ENCODE measurements at places on chromosomes 5 and 9.
A peak's percentile ranks its signal among the peaks of the same experiment; 100 is the strongest.

DNA sequence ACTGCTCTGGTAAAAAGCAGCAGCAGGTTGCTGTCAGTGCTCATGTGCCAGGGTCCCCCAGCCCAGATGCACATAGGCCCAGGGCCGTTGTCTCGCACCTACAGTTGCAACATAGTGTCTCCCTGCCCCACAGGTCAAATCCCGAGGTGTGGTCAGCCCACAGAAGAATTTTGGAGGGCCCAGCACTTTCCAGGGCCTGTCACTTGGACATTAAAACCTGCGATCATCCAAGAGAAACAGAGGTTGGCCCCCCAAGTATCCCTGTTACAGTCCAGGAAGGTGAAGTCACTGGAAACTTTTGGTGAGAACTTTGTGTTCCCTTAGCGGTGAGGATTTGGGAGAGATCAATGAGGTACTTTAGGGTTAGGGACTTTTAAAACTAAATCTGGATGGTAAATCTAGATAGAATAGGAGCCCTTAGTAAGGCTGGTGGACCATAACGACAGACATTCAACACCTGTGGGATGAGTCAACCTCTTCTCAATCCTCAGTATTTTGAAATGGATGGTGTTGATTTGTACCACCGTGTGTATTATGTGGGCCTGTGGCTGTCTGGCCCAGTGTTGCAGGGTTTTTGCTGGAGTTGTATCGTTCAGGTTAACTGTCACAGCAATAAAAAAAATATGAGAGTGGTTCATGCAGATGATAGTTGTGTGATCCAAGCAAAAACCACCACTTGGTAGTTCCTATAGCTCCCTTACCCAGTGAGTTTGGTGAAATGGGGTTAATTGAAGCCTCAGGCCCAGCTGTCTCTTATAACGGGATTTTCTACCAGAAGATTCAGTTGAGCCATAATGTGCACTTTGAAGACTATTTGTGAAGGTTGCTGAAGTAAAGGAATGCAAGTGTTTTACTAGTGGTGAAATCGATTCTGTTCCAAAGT is 19.2 kb downstream of the OR2S2 start:
- DNase-seq, result no peak

GRCh38 chr5:176454724-176455394 is 6.7 kb downstream of the FAF2 start:
- no peak for DNase-seq

DNA sequence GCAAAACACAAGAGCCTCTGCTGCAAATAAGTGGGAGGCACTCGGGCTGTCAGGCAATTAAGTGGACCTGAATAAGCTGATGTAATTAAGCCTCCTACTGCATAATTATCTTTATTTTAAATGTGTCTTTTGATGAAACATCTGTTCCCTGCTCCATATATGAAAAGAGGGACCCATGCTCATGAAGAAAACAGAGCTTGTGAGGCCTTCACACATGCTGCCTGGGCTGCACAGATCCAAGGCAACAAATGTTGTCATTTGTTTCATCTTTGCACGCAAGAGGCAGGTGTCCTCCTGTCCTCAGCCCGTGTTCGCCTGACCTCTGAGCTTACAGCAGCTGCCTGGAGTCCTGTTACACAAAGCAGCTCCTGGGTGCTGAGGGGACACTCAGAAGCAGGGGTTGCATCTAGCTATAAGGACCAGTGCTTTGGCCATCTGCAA is 381.1 kb downstream of the ZNF608 start:
- DNase-seq, result no peak

DNA sequence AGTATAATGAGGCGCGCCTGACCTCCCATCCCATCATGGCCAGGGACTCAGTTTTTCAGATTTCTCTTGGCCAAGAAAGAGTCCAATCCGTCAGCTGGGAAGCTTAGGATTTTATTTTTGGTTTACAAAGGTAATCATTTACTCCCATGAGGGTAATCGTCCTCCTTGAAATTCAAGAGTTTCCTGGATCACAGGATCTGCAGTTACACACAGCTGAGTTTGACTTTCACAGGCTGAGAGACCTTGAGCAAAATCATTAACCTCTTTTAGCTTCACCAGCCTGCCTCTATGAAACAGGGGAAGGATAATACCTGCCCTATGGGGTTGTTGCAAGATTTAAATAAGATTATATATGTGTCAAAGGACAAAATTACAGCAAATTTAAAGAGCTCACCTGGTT is 15.4 kb upstream of the AK3 start:
- DNase-seq, result no peak

- DNase-seq, result no peak
Measured at GRCh38 chr9:70883056-70883455, 238.4 kb downstream of the TRPM3 start.

DNA sequence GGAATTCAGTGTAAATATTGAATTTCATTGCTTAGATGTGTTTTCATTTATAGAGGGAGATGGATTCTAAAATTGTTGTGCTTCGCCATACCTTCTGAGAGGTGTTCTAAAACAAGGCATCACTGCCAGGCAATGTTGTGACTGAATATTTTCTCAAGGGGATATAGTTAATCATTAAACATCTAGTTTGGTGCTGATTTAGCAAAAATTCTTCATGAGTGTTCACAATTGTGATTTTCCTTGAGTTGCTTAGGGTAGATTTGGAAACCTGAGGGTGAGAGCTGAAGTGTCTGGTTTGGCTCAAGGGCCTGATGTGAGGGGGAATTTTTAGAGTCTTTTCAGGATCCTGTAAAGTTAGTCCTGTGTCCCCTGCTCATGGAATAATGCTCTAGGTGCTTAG is 104.5 kb downstream of the MAT2B start:
- no peak for DNase-seq

DNA sequence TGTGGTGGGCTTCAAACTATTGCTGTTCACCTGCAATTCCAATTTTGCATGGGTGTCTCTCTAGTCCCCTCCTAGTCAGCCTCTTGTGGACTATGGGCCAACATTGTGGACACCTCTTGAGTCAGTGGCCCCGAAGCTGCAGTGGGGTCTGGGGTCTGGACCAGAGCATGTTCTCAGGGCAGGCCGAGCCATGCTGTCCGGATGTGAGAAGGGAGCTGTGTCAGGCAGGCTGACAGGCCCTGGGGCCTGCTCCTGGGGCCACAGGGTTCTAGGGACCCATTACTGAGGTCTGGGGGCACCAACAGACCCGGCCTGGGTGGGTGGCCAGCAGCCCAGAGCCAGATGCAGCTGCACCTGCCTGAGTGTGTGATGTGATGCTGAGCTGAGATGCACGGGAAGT is 16.5 kb upstream of the IRX4 start:
- no peak for DNase-seq

DNA sequence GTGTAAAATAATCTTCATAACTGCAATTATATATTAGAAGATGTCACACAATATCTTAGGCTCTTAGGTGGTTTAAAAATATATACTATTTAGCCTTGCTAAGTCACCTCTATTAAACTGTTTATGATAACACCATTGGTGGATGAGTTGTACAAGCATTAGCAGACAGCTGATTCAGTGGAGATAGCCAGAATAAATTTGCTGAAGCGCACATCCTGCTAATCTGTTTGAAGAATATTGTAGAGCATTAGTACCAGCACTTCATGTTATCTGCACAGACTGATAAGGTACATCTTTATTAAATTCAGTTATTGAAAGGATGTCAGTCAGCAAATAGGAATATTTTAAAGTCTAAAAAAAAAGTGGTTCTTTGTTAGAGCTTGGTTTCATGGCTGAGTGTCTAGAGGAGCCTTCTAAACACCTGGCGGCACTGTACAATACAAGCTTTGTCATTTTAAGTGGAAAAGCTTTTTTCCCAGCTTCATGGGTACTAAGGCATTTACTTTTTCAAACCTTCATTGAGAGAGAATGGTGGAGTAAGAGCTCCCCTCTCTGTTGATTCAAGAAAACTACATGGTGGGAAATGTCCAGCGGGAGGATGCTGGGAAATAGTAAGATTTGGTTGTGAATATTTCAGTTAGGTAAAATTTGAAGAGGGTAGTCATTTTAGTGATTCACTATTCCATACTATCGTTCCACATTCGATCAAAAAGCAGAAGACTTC is 275.1 kb downstream of the SLF1 start:
- DNase-seq, result peak; percentile 54

GRCh38 chr5:138883211-138883610 is 8.1 kb upstream of the LRRTM2 start:
- no peak for DNase-seq

DNA sequence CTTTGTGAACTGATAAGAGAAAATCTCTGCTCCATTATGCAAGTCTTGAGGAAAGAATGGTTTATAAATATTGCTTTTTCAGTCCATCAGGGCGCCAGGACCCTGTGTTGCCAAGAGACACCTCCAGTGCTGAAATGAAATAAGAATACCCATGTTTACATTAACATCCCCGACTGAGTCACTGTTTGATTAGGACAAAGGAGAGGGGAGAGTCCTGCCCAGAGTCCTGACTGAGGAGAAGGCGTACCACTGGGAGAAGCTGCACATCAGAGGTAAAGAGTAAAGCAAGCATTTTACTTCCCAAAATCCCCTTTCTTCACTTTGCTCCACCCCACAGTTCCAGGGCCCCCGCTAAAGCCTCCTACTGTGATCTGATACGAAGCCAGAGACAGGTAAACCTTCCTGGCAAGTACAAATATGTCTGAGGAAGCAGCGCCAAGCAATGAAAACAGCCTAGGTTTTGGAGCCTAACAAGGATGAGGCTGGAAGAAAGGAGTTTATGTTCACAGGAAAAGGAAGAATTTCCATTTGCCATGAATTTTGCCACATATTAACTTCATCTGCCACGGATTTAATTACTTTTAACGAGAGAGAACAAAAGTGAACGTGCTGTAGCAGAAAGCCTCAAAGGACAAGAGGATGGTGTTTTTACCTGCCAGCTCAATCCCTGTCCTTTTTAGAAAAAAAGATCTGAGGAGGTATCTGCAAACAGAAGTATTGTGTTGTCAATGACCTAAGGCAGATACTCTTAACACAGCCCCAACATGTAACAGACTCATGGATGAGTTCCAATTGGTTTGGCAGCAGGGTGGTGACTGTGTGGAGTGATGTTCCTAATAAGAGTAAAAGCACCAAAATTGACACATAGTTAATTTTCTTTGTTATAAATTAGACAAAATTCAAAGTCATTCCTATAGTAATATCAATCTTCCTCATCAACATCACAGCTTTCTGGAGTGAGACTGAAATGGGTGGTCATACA is 209.4 kb upstream of the TLE4 start:
- no peak for DNase-seq

DNA sequence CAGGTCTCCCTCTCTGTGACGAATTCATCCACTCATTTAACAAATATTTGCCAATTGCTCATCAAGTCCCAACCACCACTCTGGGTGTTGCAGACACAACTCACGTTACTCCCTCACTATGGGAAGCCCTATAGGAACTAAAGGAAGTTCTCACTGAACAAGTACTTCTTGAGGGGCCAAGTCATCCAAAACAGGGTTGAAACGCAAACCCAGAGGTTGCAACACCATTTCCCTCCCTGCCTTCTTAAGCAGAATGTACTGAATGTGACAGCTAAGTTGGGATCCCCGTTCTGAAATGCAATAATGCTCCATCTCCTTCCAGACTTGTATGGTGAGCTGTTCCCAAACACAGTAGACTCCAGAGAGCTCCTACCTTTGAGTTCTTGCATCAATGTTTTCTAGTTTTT is 34.3 kb downstream of the EPB41L4B start:
- DNase-seq, result no peak

DNA sequence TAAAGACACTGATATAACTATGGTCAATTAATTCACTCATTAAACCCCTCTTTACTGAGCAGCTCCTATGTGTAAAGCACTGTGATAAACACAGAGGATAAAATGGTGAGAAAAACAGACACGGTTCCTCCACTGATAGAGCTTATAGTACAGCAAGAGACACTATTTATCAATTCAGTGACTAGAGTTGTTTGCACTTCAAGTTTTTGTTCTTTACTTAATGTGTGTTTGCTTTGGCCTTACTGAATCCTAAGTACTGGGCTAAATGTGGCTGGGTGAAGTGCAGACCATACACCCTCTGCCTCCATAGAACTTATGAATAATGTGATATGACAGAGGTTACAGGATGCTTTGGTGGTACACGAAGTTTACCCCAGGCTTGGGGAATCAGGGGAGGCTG is 80.1 kb upstream of the ITGA1 start:
- DNase-seq, result no peak

GRCh38 chr9:11159318-11159862 is 546.6 kb upstream of the PTPRD start:
- no peak for DNase-seq

DNA sequence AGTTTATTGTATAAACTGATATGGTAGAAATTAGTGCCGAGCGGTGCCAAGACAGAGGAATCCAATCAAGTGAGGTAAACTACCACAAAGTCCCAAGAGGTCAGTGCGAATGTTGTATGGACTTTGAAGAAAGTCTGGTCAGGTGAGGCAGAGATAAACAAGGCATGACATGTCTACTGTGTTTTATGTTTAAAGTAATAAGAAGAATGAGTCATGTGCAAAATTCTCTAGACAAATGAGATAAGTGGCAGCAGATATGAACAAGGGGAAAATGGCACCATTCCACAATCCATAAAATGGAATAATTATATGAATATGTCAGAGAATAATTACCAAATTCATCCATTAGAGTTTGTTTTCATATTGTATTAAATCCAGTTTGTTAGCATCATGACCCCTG is 364.1 kb upstream of the CCNH start:
- DNase-seq, result no peak

GRCh38 chr9:120894321-120895148 is 17.5 kb upstream of the PHF19 start:
- no peak for DNase-seq

DNA sequence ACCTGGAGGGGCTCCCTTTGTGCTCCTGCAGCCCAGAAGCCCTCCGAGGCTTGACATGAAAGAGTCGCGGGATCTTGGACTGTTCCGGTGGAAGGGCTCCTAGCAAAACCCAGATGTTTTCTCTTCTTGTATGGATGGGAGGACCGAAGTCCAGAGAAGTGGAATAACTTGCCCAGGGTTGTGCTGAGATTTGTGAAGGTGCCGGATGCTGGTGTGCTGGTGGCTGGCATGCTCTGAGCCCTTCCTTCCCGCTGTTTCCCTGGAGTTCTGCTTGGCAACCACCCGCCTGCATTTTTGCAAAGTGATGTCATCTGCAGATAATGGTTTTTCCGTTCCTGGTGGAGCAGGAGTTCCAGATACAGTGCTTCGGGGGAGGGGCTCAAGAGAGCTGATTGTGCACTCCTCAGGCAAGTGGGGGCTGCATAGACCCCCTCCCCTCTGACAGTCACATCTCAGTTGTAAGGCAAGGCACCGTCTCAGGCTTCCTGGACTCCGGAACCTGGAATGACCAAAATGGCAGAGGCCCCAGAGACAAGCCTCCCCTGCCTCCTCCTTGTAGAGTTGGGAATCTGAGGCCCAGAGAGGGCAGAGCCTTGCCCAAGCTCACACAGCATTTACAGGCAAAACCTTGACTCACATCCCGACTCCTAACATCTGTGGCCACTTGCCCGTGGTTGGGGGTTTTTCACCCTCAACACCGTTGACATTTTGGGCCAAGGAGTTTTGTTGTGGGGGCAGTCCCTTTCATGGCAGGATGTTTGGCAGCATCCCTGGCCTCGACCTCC is 157.0 kb downstream of the RGS3 start:
- DNase-seq, result peak; percentile 67

All from cerebellar cortex (tissue), 1 donor.